Activated CD4-positive, alpha-beta T cell treated with anti-CD3 and anti-CD28 coated beads for 36 hours (primary cell): ENCODE measurements at places on chromosomes 12 and 14.

DNA sequence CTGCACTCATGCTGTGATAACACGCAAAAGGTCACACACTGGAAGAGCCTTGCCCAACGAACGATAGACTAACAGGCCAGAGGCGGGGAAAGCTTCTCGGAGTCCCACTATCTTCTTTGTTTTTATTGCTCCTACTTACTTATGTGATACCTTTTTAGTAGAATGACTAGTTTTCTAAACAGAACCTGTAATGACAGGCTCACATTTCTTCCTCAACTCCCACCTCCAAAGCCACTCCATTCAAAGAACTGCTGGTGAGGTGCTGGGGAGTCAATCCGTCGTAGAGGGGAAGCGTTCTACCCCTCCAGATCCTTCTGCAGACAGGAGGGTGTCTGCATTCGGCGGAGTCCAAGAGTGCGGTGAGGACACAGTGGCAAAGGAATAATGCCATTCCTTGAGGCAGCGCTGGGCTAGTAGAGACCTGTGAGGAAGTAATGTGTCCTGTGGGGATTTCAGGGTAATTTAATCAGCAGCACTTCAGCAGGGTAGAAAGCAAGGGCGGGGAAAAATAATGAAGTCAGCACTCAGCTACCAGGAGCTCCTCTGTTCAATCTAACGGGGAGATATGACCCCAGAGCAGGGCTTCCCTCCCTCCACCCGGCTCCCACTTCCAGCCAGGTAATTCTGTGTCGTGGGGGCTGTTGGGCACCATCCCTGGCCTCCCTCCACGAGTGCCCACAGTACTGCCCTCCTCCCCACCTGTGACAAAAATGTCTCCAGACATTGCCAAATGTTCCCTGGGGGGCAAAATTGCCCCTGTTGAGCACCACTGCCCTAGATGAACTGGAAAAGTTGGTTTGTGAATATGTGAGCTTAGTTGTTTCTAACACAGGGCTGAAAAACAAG lies 25.2 kb downstream of the SPRING1 start:
- H3K4me3 ChIP-seq = no peak overlapping the region
- H3K4me1 ChIP-seq = peaks cover 9% of the 10 kb centered on the region
- peak overlapping the region; percentile 49 for H3K27ac ChIP-seq
- H3K36me3 ChIP-seq = peaks cover 7% of the 10 kb centered on the region

- H3K36me3 ChIP-seq = no peaks in the 10 kb centered on the region
- no peaks in the 10 kb centered on the region for H3K4me1 ChIP-seq
- no peak overlapping the region for H3K4me3 ChIP-seq
- peaks cover 6% of the 10 kb centered on the region for H3K27me3 ChIP-seq
Observed at GRCh38 chr14:96047101-96047500, 7.9 kb downstream of the C14orf132 start.

DNA sequence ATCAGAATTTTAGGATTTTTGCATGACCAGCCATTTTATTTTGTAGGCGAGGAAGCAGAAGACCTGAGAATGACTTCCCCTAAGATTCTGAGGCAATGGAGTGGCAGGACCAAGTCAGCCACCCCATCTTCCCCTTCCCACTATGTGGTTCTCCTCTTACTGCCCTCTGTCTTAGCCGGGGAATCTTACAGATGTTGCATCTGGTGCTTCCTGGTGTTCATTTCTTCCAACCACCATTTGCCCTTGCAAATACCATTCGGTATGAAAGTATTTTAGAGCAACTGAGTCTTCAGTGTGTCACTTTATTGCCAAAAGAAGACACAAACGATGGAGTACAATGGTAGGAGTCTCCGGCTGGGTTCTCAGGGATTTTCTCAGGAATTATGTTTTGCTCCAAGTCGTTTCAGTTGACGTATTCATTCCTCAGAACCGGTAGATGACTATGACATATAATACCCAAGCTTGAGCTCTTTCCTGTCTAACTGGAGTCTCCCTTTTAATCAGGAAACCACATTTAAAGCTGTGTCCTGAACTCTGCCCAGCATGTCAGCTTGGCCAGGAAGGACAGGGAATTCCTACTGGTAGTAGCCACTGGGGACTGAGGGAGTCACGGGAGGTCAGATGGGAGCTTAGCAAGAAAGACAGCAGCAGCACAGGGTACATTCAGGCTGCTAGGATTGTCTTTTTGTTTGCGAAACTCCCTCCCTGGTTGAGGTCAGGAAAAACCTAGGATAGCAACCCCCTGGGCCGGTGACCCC lies 87.0 kb downstream of the SAMD4A start:
- H3K27me3 ChIP-seq = peaks cover 27% of the 10 kb centered on the region
- no peak overlapping the region for H3K27ac ChIP-seq
- H3K4me3 ChIP-seq = no peak overlapping the region
- peaks cover 5% of the 10 kb centered on the region for H3K4me1 ChIP-seq

DNA sequence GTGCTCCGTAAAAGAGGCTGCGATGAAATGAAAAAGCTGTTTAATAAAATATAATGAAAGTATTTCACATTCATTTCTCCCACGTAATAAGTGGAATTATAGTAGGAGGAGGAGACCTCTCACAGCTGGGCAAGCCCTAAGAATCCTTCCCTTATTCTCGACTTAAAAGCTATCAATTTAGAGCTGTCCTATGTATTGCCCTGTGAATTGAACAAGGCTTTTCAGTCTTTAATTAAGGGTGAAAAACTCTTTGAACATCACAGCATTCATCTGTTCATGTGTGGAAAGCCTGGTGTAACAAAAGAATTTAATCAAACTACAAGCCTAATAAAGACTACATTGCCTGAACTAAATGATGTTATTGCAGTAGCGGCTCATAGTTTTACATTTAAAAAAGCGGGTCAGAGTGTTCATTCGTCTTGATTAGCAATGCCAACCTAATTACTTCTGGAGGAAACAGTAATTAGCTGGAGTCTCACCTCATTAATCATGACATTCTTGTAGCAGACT lies 142.0 kb downstream of the ETNK1 start:
- H3K4me3 ChIP-seq = no peak overlapping the region
- H3K27ac ChIP-seq = no peak overlapping the region
- H3K27me3 ChIP-seq = no peaks in the 10 kb centered on the region

- H3K4me1 ChIP-seq = peaks cover 11% of the 10 kb centered on the region
- H3K4me3 ChIP-seq = no peak overlapping the region
- no peak for DNase-seq
- no peaks in the 10 kb centered on the region for H3K27me3 ChIP-seq
Observed at GRCh38 chr12:12877153-12877768, 14.1 kb upstream of the GPRC5A start.

DNA sequence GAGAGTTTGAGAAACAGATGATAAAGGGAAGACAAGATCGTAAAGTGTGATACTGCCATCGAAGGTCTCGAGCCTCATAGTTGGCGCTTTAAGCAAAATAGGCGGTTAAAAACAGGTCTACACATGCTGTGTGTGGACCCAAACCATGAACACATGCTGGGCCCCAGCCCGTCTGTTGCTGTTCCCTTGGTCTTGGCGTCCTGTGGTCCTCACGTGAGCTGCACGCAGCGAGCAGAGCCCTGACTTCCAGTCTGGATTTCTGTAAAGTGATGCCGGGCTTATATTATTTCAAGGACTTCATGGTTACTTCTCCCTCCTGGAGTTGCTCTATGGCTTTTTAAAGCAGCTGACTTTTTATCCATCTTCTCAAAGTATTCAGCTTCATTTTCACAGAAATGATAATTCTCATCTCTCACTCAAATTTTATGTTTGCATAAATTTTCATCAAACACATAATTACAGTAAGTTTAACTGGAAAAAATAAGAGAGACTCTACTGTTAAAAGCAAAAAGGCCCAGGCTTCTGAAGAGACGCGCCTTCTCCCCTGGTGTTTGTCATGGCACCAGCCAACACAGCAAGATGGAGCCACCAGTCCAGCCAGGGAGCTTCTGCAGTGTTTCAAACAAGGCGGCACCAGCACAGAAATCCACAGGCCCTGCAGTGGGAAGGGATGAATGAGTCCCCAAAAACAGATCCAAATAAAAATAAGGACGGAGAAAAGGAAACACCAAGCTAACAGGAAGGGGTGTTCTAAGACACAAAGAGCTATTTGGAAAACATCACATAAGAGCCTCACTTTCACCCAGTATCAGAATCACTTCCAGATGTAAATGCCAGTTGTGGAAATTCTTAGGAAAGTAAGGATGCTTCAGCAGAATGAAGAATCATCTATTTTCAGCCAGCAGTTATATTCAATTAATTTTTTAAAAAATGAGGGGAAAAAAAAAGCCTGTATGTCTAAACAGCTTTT lies 24.9 kb downstream of the SFSWAP start:
- H3K27ac ChIP-seq = no peak overlapping the region
- H3K4me3 ChIP-seq = no peak overlapping the region
- peaks cover 35% of the 10 kb centered on the region for H3K36me3 ChIP-seq
- DNase-seq = no peak
- no peaks in the 10 kb centered on the region for H3K4me1 ChIP-seq
- no peaks in the 10 kb centered on the region for H3K27me3 ChIP-seq

DNA sequence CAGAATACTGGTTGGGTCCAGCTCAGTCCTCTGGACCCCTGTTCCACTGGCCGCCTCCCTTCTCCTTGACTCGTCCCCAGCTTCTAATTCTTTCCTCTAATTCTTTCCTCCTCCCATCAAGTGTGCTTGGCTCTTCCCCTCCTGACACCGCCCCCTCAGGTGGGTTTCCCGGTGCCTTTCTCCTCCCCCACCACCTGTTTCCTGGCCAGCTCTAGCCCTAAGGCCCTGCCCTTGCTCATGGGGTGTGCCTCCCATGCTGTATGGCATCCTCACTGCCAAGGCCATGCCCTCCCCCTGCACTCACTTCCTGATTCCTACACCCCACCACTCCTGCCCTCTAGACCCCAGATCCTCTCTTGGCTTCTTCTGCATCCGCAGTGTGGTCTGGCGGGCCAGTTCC lies 12.1 kb upstream of the EML1 start:
- H3K4me3 ChIP-seq = no peak overlapping the region
- peaks cover 32% of the 10 kb centered on the region for H3K27me3 ChIP-seq
- no peak for DNase-seq
- H3K27ac ChIP-seq = no peak overlapping the region
- no peaks in the 10 kb centered on the region for H3K4me1 ChIP-seq
- H3K36me3 ChIP-seq = no peaks in the 10 kb centered on the region

- no peak overlapping the region for H3K27ac ChIP-seq
- no peak overlapping the region for H3K4me3 ChIP-seq
- no peak for DNase-seq
- no peaks in the 10 kb centered on the region for H3K4me1 ChIP-seq
Observed at GRCh38 chr12:43104494-43104893, 447.5 kb downstream of the ADAMTS20 start.

DNA sequence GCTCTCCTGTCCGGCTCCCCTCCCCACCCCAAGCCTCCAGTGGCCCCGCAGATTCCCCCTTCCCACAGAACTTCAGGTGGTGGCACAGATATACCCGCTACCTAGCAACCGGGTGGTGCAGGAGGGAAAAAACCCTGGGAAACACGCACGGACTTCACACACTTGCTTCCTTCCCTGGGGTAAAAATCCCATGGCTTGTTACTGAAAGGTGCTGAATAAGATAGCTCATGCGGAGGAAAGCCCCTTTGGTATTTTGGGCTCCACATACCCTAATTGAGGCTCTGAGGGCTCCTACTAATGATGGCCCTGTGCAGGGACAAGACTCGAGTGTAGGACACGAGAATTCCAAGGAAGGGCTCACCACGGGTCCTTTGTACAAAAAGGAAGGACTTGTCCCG lies 869 bp upstream of the RIMBP2 start:
- H3K27ac ChIP-seq = no peak overlapping the region
- H3K4me1 ChIP-seq = peaks cover 5% of the 10 kb centered on the region
- H3K27me3 ChIP-seq = peaks cover 46% of the 10 kb centered on the region
- no peaks in the 10 kb centered on the region for H3K36me3 ChIP-seq

GRCh38 chr14:90276646-90277367 lies 20.5 kb downstream of the PSMC1 start:
- H3K36me3 ChIP-seq = peaks cover 22% of the 10 kb centered on the region
- no peaks in the 10 kb centered on the region for H3K27me3 ChIP-seq
- DNase-seq = peak; percentile 50
- H3K4me1 ChIP-seq = peaks cover 25% of the 10 kb centered on the region
- H3K27ac ChIP-seq = peak overlapping the region; percentile 77
- no peak overlapping the region for H3K4me3 ChIP-seq

GRCh38 chr14:44040561-44040960 lies 466.5 kb downstream of the FSCB start:
- peaks cover 2% of the 10 kb centered on the region for H3K36me3 ChIP-seq
- H3K27ac ChIP-seq = no peak overlapping the region
- H3K4me1 ChIP-seq = no peaks in the 10 kb centered on the region
- no peak overlapping the region for H3K4me3 ChIP-seq
- H3K27me3 ChIP-seq = no peaks in the 10 kb centered on the region

DNA sequence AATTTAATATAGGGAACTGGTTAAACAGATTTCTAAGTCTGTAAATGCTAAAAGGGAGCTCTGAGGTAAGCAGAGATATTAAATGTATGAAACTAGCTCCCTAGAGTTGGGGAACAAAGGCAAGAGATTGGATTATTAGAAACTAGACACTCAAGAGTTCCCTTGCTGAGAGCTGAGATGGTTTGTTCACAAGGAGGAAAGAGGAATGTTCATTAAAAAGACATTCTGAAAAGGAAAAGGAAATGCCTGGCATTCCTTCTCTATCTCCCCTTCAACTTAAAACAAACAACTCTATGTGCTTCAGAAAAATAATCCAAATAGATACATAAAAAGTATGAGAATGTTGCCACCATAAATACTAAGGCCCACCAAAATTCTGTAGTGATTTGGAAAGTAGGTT lies 73.7 kb downstream of the GALNT4 start:
- no peak overlapping the region for H3K27ac ChIP-seq
- no peaks in the 10 kb centered on the region for H3K27me3 ChIP-seq
- no peak for DNase-seq
- H3K4me1 ChIP-seq = peaks cover 4% of the 10 kb centered on the region

GRCh38 chr12:20212658-20213555 lies 155.4 kb upstream of the PDE3A start:
- no peak overlapping the region for H3K4me3 ChIP-seq
- DNase-seq = no peak
- no peak overlapping the region for H3K27ac ChIP-seq

DNA sequence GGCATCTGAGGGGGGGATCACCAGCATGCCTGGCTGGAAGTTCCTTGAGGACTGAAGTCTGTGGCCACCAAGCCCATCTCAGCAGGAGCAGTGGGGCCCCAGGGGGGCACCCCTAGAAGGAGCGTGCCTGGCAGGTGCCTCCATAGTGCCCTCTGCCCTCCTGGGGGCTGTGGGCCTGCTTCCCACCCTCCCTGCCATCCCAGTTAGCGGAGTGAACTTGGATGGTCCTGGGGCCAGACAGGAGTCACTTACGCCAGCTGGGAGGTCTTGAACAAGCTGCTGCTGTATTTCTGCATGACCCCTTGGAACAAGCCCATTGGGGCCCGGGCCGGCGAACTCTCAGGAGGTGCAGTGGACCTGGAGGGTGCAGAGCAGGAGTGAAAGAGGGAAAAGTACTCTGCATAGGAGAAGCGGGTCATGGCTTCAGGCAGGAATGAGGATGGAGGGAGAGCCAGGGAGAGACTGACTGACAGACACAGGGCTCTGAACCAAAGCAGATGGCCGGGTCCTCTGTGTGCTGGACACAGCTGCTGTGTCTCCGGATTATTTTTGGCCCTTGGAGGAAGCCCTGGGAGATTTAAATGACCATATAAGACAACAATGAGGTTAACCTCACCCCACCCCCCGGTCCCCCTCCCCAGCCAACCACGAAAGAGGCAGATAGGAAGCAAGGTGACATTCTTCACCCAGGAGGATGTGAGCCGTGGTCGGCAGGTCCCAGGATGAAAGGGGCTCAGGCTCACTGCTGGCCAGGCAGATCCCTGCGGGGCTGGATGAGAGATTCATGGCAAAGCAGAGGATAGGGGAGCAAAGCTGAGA lies 19.6 kb downstream of the ASB2 start:
- H3K27ac ChIP-seq = peak overlapping the region; percentile 100
- peaks cover 97% of the 10 kb centered on the region for H3K4me1 ChIP-seq
- H3K27me3 ChIP-seq = no peaks in the 10 kb centered on the region
- H3K36me3 ChIP-seq = peaks cover 16% of the 10 kb centered on the region
- DNase-seq = no peak
- peak overlapping the region; percentile 75 for H3K4me3 ChIP-seq
